ENCODE measurements at places on chromosomes 5 and 9.

DNA sequence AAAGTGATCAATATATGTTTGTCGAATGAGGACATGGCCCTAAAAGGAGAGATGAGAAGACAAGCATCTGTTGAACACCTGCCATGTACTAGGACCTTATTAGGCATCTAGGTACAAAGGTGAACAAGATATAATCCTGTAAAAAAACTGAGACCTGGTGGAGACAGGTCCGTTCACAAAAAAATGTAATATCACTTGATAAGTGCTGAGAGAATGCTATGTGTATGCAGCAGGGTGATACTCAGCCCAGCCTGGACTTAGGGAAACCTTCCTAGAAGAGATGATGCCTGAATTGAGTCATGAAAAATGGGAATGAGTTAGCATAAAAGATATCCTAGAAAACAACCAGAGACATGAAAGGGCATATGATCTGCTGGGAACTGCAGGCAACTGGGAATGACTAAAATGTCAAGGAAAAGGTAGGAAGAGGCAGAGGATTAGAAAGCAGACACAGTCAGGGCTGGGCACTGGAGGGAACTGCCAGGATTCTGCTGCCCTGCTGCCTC lies 108.5 kb downstream of the ADRB2 start:
- DNase-seq, result no peak

- DNase-seq, result no peak
These were observed 5.2 kb upstream of the GCNT1 start for GRCh38 chr9:76453785-76454184.

DNA sequence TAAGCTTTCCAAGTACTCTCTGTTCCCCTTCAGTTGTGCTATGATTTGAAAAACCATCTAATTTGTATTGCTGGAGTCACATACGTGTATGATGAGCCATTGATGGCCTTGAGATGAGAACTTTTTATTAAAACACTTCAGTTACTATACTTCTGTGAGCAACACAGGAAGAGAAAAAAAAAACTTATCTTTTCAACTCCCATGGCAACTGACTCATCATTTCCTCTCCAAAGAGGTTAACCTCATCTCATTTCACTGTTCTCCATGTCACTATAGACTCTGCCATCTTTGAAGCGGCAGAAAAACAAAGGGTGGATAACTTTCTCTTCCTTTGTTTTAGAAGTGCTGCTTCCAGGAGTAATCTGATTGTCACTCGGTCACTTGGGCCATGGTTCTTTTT lies 104.3 kb upstream of the PCSK1 start:
- no peak for DNase-seq

DNA sequence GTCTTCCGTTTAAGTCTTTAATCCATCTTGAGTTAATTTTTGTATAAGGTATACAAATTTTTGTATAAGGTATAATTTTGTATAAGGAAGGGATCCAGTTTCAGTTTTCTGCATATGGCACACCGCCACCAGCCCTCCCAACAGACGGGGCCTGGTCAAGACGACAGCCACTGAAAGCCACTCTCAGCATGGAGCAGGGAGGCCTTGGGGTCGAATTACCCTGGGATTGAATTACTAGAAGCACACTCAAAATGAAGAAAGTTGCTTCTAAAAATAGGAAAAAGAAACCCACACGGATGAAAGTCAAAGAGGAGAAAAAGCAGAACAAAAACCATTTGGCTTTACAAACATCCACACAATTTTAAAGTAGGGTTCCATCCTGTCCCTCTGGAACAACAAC lies 586.2 kb upstream of the ADAMTS16 start:
- DNase-seq, result no peak

DNA sequence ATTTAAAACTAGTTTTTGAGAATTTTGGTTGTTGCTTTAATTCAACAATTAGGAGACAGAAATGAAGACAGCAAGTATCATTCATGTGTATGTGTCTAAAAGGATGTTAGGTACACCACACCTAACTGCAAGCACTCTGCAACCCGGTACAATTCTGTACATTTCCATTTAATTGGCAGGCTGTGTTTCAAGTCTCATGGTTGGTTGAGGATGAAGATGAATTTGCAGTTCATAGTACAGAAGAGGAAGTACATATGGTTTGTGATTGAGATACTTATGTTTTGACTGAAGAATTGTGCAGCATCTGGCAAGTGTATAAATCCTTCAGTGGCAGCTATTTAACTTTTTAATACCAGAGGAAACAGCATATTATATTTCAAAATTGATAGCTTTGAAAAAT lies 628.7 kb upstream of the ZNF608 start:
- no peak for DNase-seq

DNA sequence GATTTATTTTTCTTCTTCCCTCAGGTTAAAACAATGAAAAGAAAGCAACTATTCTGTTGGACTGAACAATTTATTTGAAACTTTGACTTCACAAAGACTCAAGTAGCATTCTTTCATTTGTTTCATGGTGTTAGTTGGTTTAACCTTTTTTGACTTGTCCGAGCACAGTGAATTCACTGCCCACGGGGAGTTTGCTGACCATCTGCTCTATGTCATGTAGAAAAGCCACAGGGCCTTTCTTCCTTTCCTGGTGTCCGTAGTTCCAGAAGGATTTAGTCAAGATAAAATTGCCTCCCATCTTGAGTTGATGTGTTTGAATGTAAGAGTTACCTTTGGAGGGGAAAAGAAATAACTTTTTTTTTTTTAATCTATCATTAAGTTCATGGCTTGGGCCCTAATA lies 55.1 kb upstream of the ZNF608 start:
- no peak for DNase-seq

DNA sequence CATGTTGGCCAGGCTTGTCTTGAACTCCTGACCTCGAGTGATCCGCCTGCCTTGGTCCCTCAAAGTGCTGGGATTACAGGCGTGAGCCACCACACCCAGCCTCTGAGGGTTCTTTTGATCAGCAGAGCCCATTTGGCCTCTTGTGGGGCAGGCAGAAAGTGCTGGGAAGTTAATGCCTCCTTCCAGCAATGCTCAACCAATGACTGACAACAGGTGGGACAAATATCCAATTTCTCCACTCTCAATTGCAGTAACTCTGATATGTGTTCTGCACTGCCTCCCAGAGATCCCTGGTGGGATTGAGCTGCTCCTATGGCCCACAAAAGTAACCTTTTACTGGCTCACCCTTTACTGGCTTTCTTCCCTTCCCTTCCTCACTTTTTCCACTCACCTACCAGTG lies 79.9 kb upstream of the APC start:
- DNase-seq, result no peak

GRCh38 chr9:14441976-14442651 lies 128.2 kb upstream of the NFIB start:
- DNase-seq, result no peak

DNA sequence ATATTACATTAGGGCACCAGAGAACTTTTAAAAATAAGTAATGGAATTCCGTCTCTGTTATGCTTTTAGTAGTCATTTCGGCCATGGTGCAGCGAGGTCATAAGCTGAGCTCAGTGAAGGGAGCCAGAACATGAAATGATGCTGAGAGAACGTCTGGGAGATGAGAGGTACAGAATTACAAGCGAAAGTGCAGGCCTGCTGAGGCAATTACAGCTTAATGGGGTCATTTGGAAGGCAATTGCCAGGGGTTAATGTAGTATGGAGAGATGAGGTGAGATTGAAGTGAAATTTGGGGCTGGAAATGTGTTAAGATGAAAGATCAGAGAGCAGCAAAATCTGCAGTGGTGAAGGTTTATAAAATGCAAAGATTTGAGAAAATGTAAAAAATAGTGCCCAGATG lies 96.5 kb downstream of the PBX3 start:
- no peak for DNase-seq

DNA sequence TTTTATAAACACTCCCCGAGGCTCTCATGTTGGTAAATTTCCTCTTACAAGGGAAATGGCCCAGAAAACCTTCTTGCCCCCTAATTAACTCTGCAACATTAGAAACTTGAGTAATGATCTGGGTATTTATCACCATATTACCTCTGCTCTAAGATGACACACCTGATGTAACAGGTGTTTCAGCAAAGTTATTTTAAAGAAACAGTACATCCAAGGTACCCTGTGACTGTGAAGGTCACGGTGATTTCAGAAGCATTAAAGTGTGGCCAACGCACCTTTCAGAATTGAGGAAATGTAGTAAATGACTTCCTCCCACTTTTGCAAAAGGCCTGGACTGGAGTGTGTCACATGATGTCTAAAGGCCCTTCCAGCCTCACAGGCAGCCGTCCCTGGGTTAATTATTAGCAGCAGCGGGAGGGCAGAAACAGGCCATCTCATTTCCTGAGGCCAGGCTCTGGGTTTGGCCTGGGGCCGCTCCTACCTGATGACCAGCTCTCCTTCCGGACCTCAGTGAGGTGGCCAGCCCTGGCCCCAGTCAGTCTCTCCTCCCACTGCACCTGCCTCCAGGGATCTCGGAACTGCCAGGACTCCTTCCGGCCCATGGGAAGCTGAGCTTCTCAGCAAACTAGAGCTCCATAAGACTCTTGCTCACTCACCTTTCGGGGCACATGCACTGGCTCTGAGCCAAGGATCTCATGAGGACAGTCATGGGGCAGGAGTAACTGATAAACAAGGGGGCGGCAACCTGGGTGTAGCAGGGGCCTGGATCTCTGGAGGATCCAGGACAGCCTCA lies 20.7 kb downstream of the PTPN3 start:
- DNase-seq, result no peak

GRCh38 chr5:123807177-123807945 lies 295.4 kb downstream of the CSNK1G3 start:
- DNase-seq, result no peak

GRCh38 chr9:83557317-83557716 lies 19.1 kb upstream of the FRMD3 start:
- DNase-seq, result no peak

DNA sequence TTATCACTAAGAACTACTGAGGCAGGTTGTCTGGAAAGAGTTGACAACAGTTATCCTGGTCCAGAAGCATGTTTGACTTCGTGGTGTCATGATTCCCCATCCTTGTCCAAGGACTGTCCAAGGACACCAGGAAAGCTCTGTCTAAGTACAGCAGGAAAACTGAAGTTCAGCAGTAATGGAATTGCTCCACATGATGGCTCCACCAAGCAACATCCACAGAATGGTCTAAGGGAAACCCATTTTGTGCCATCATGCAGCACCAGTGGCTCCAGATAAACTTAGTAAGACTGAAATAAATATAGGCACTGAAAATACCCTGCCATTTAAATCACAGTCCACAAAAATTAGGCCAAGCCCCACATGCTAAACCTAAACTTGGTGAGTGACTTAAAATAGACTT lies 192.8 kb downstream of the CDH18 start:
- no peak for DNase-seq

GRCh38 chr5:171268700-171269620 lies 40.1 kb upstream of the TLX3 start:
- DNase-seq, result no peak

DNA sequence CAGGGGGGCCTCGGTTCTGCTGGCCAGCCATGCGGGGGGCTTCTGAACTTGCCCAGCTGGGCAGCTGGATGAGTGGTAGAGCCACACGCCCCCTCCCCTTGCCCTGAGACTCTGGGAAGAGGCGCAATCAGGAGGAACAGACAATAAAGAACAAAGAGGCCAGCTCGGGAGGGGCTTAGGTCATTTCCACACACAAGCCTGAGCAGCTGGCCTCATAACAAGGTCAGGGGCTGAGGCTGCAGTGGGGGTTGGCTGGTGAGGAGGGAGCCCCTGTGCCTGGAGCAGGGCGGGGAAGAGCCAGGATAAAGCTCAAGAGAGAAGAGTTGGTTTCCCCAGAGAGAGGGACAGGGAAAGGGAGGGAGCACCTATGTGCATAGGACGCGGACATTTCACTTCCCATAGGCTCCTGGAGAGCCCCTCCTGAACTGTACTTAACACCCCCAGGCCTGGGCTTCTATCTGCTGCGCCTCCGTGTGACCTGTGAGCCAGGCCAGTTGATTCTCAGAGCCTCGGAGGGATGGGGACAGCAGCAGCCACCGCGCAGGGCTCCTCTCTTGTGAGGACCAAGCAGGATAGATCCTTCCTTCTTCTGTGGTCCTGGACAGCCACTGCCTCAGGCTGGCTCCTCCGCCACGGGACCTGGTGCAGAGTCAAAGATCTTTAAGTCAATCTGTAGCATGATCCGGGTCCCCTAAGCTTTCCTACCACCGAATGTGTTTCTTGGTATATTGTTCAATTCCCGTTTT lies 75.3 kb upstream of the GGTA1 start:
- DNase-seq, result no peak

DNA sequence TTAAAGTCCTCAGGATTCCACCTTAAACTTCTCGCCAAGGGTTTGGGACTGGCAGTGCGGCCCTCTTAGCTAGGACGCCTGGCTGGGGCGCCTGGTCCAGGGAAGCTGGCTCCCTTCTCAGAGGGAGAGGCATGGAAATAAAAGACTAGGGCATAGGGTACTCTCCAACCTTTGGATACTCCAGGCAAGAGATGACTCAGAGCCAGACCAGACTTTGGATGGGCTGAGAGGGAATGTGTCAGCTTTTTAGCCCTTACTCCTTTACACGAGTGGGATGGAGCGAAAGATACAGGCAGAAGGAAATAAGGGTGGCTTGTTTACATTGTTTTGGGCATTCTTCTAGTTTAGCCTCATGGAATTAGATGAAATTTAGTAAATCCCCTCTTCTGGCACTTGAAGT lies 48.2 kb downstream of the IL31RA start:
- DNase-seq, result no peak

- no peak for DNase-seq
These were observed 149.1 kb downstream of the ADAMTS6 start for GRCh38 chr5:65332591-65332990.

DNA sequence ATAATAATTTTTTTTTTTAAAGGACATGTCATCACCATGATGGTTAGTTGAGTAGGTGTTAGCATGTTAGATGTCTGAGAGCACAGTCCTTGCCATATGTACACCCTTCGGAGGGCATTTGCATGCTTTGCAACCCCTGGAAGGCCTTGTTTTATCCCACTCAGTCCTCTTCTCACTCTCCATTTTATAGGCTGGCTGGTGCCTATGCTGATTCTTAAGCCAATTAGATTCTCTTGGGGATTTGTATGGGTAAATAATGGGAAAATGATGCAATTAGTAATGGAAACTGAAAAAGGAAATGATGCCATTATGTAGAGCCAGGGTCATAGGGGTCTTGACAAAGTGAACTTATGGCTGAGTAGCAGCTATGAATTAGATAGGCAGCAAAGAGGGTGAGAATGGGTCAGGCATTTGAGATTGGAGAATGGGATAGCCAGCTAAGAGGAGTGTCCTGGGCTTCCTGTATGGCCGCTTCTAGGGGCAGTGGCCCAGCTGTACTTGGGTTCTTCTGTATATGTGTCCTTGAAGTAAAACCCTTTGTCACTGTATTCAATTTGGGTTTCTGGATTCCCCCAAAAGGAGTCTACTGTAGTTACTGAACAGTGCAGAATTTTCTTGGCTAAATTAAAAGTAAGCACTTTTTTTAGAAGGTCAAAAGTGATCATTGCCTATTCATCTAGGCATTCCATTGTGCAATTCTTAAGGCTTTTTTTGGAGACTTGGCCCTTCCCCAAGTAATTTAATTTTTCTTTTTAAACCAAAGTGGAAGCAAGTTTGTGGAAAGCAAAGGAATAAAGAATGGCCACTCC lies 31.6 kb downstream of the LRRTM2 start:
- no peak for DNase-seq

- DNase-seq, result no peak
These were observed 39.2 kb downstream of the OLFM1 start for GRCh38 chr9:135126451-135127187.

- DNase-seq, result no peak
These were observed 133.8 kb downstream of the PDE4D start for GRCh38 chr5:59759600-59760351.

GRCh38 chr5:94544031-94544650 lies 74.3 kb downstream of the KIAA0825 start:
- DNase-seq, result no peak

Measured in CD4-positive, alpha-beta T cell treated with Interleukin-15 for 1 hour (primary cell).